ENCODE measurements at places on chromosomes 16 and 17.
A peak's percentile ranks its signal among the peaks of the same experiment; 100 is the strongest.

DNA sequence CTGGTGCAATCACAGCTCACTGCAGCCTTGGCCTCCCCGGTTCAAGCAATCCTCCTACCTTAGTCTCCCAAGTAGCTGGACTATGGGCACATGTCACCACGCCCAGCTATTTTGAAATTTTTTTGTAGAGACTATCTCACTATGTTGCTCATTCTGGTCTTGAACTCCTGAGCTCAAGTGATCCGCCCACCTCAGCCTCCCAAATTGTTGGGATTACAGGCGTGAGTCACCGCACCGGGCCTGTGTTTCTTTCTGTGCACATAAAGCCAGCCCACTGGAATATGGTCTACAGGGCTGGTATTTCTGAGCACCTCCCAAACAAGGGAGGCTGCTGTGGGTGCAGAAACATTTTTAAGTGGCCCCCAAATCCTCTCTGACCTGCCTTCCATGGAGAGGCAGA is 8.4 kb downstream of the TMEM95 start:
- no peak for DNase-seq

GRCh38 chr17:47993964-47994363 is 23.1 kb downstream of the CDK5RAP3 start:
- no peak for DNase-seq

DNA sequence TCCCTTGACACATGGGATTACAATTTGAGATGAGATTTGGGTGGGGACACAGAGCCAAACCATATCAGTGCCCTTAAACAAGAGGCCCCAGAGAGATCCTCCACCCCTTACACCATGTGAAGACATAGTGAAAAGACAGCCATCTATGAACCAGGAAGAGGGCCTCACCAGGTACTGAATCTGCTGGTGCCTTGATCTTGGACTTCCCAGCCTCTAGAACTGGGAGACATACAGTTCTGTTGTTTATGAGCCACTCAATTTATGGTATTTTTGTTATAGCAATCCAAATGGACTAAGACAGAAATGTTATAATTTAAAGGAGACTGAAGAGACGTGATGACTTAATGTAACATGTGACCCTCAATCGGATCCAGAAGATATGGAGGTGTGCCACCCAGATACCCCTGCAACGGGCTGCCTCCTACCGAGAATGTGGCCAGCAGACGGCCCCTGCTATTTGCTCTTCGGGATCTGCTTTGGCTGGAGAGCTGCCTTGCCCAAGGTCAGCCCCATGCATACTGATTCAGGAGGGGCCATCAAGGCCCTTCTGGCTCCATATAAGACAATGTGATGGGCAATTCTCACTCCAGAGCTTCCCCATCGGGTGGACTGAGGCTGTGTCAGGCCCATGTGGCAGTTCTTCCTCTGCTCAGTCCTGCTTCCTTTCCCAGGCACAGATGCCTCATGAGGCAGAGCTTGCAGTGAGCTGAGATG is 80.6 kb downstream of the NETO2 start:
- no peak for DNase-seq

GRCh38 chr17:7393613-7394451 is 493 bp downstream of the PLSCR3 start:
- peak; percentile 51 for DNase-seq

DNA sequence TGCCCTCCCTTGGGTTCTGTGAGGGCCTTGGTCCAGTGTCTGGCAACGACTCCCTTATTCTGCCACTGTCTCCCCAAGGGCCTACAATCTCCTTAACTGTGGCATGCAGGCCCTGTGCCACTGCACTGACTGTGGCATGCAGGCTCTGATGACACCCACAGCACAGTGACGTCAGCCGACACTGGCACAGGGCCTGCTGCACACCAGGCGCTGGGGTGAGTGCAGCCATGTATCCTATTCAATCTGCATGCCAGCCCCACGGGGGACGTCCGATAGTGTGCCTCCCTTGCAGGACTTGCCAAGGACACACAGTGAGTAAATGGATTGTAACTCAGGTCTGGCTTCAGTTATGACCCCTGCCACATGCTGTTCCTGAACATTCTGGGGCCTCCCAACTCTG is 39.8 kb upstream of the RASD1 start:
- no peak for DNase-seq

DNA sequence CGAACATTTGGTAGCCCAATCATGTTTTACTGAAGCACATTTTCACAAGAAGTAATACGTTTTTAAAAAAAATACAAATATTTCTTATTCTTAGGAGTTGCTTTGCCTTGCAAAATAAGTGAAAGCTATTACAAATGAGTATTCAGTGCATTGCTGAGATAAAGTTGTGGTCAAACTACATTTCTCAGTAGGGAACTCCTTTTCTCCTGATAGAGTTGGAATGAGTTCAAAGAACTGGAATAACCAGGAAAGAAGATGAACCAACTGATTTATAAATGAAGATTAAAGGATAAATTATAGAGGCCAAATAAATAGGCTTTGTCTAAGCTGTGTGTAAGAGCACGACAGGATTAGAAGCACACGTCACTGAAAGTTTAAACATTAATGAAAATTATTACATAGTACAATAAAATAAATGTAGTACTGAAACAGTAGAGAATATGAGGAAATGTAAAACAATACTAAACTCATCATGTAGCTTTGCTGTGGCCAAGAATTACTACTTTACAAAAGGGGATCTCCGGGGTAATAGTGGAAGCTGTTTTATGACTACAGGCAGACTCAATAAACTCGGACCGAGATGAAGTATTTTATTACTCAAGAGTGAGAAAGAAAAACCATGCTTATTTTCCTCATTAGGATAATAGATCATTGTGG is 73.6 kb downstream of the KCNJ2 start:
- DNase-seq, result no peak
